Left hindlimb (tissue), 1 donor: ENCODE measurements at places on chromosomes 7 and 10.

DNA sequence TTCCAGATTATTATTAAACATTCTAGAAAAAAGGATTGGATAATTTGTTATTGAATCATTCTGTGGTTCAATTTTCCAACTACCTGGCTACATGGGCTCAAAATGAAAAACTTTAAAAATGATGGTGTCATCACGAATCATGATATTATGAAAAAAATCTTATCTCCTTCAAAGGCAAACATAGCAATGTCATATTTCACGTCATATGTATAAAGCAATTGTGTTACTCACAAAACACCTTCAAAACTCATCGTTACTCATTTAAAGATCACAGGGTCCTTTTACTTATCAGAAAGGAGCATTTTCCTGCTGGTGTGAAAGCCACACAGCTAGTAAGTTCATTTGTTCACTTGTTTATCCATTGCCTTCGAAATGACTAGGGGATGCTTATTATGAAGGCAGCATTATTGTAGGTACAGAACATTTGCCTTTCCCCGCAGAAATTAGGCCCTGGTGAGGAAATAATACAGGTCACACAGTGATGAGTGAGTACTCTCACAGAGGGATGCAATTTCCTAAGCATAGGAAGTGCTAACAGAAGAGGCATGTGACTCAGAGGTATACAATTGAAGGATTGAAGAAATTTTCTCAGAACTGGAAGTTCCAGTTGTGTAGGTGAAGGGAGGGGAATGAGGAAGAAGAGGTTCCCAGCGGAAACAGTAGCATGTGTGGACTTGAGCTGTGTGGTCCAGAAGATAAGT is 478.7 kb downstream of the INHBA start:
- no peak for DNase-seq

GRCh38 chr7:105388356-105389087 is at the start of gene SRPK2:
Gene SRPK2 (minus strand): TSS chr7:105388921.
- DNase-seq: peak; percentile 88

DNA sequence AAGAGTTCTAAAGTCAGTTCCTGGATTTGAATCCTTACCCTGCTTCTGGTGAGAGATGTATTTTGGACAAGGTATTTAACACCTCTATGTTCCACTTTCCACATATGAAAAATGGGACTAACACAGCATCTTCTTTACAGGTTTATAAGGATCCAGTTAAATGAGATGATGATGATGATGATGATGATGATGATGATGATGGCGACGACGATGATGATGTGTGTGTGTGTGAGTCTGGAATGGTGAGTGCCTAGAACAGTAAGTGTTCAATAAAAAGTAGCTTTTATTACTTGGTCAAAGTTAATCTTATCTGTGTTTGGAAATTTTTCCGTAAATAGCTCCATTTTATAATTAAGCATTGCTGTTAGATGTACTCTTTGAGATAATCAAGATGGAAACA is 248.3 kb upstream of the SLC26A5 start:
- DNase-seq: no peak

GRCh38 chr10:26543567-26544306 is 105.6 kb downstream of the APBB1IP start:
- no peak for DNase-seq

- peak; percentile 66 for DNase-seq
Measured at GRCh38 chr10:7551950-7552716, 114.6 kb downstream of the ITIH5 start.

- no peak for DNase-seq
Measured at GRCh38 chr7:139950881-139951525, 111.7 kb downstream of the PARP12 start.

DNA sequence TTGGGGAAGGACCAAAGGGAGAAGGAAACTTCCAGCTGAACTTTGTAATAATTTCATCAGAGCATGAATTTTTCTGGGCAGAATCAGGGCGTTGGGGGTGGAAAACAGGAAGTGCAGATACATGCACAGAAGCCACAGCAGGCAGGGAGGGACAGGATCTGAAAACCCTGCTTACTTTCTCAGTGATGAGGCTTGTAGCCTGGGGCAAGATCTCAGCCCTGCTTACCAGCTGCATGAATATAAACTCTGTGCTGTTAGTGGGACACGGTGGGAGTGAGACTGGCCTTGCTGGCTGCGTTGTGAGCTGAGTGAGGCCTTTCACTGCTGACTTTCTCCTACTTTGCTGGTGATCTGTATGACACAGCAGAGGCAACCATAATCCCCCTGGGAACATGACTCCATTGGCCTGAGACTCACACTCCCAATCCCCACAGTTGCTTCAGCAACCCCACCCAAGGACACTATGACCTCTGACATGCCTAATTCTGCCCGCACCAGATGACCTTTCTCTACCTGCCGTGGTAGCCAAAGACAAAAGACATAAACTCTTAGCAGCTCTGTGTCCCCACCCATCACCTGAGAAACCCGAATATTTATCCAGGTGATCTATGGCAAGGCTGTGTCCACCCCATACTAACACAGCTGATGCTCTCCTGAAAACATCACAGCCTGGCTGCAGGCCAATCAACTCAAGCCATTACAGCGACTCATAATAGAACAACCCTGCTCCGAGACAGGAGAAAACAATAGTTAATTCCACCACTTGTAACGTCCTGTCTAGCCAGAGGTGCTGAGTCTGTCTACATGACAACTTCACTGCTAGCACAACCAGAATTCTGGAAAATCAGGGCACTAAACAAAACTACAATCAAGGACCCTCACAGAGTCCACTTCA is 190.7 kb upstream of the CHRM2 start:
- DNase-seq: no peak

GRCh38 chr10:15741581-15741980 is 21.9 kb upstream of the ITGA8 start:
- DNase-seq: no peak
